ENCODE measurements at places on chromosomes 5 and 9.
A peak's percentile ranks its signal among the peaks of the same experiment; 100 is the strongest.

GRCh38 chr5:177312649-177313181 lies 1.0 kb upstream of the MXD3 start:
- no peak overlapping the region for H3K4me3 ChIP-seq
- peak; percentile 74 for DNase-seq
- no peaks in the 10 kb centered on the region for H3K36me3 ChIP-seq
- no peak overlapping the region for H3K27ac ChIP-seq
- H3K27me3 ChIP-seq, result no peaks in the 10 kb centered on the region
- H3K4me1 ChIP-seq, result no peaks in the 10 kb centered on the region

DNA sequence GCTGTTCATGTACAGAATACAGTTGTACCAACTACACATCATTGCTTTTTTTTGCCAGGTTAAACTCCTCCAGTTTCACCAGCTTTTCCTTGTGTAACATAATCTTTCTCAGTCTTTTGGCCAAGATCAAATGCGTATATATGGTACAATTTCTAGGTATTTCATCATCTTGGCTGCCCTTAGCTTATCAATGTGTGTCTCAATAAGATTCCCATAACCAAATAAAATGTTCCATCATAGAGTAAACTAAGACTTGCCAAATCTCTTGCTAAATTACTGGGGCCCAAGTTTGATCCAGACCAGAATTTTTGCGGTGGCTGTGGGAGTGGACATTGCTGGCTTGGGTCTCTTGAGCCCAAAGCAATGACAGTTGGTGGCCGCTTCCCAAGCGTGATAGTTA lies 24.3 kb upstream of the ERBIN start:
- no peak overlapping the region for H3K27ac ChIP-seq
- no peaks in the 10 kb centered on the region for H3K36me3 ChIP-seq
- no peak for DNase-seq
- H3K27me3 ChIP-seq, result no peaks in the 10 kb centered on the region
- H3K4me1 ChIP-seq, result no peaks in the 10 kb centered on the region

- H3K4me3 ChIP-seq, result no peak overlapping the region
- no peaks in the 10 kb centered on the region for H3K36me3 ChIP-seq
- no peak for DNase-seq
- H3K27me3 ChIP-seq, result no peaks in the 10 kb centered on the region
- H3K4me1 ChIP-seq, result no peaks in the 10 kb centered on the region
Observed at GRCh38 chr5:17182494-17182893, 34.9 kb upstream of the BASP1 start.

DNA sequence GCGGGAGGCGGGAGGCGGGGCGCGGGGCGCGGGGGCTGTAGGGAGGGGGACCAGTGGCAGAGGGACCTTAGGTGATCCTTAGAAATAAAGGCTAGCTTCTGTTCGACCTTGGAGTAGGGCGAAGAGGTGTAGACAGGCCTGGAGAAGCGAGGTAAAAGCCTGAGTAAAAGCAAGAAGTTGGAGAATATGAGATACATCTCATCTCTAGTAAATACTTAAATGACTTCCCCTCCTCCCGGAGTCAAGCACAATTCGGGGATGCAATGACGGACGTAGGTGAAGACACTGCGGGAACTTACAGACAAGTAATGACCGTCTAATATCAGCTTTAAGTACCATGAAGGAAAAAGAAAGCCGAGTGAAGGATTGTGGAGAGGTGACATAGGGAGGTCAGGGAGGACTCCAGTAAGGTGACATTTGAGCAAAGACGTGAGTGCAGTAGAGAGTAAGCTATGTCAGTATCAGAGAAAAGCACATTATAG lies 466 bp downstream of the SMC2 start:
- H3K4me3 ChIP-seq, result peak overlapping the region; percentile 99
- no peak for DNase-seq
- H3K4me1 ChIP-seq, result no peaks in the 10 kb centered on the region
- no peaks in the 10 kb centered on the region for H3K36me3 ChIP-seq

GRCh38 chr5:160788102-160788660 lies 63.8 kb downstream of the ATP10B start:
- no peak overlapping the region for H3K27ac ChIP-seq
- no peaks in the 10 kb centered on the region for H3K4me1 ChIP-seq
- DNase-seq, result no peak

- H3K4me1 ChIP-seq, result no peaks in the 10 kb centered on the region
- H3K27ac ChIP-seq, result no peak overlapping the region
- no peaks in the 10 kb centered on the region for H3K27me3 ChIP-seq
- H3K36me3 ChIP-seq, result no peaks in the 10 kb centered on the region
Observed at GRCh38 chr9:126773004-126773607, 31.7 kb upstream of the ZBTB43 start.
